ENCODE measurements at places on chromosomes 1 and 21. TPM values are rescaled to one million over a fixed set of nuclear protein-coding genes. Genes with fewer than 3 reads are reported as not detected.

Gene TIAM1
- 6.7 TPM for total RNA-seq

DNA sequence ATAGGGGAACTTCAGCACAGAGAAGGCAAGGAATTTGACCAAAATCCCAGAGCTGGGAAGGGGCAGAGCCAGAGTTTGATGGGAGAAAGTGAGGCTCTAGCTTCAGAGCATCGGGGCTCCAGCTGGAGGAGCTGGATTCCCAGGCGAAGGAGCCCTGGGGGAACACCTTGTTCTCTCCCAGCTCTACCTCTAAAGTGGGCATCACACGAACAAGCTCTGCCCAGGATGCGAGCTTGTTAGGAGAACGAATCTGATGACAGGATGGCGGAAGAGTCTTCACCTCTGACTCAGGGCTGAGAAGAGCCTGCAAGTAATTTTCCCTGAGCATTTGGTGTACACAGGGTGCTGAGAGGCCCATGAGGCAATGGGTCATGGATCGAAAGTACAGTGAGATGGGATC is 22.0 kb downstream of the TNNT2 start:
- no peak for DNase-seq

DNA sequence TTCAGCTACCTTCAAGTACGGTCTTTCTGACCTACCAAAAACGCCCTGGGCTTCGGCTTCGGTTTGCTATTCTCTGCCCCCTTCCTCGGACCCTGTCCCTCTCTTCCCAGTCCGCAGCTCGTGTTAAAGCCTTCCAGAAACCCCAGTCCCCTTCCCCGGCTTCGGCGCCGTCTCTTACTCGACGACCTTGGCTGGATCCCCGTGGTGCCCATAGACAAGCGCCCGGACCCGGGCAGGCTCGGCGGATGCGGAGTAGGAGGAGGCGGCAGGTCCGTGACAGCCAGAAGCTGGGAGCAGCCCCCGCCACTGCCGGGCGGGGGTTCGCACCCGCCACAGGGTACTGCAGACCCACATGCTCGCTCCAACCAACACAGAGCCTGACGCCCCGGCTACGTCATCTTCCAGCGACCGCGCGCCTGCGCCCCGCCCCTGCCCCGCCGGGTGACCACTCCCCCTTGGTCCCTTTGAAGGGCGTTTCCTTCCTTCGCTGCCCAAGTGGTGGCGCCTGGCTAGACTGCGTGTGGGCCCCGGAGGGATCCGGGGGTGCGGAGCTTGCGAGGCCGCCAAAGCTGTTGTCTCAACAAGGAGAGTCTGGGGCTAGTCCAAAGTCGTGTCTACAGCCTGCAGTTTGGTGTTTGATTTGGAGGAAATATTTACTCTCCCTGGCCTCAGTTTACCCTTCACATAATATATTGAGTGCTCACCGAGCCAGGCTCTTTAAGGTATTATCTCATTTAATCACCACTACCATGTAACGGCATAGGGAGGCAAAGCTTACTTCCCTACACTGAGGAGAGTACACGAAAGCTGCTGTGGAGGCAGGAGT is at the start of gene MECR:
Gene MECR, minus strand, starts transcription at position 382 of the 826 bp plus-strand sequence. Its CDS starts 28 bp downstream, at position 354.
- peak; percentile 45 for DNase-seq

Gene MAP1LC3C
- 0.27 TPM for total RNA-seq

Gene LCE1F
- total RNA-seq: not detected

Gene LCE1A
- not detected for total RNA-seq

- no peak for DNase-seq
Observed at GRCh38 chr1:37792943-37793686, 532 bp upstream of the MANEAL start.

Gene INAVA
- total RNA-seq: 292 TPM

DNA sequence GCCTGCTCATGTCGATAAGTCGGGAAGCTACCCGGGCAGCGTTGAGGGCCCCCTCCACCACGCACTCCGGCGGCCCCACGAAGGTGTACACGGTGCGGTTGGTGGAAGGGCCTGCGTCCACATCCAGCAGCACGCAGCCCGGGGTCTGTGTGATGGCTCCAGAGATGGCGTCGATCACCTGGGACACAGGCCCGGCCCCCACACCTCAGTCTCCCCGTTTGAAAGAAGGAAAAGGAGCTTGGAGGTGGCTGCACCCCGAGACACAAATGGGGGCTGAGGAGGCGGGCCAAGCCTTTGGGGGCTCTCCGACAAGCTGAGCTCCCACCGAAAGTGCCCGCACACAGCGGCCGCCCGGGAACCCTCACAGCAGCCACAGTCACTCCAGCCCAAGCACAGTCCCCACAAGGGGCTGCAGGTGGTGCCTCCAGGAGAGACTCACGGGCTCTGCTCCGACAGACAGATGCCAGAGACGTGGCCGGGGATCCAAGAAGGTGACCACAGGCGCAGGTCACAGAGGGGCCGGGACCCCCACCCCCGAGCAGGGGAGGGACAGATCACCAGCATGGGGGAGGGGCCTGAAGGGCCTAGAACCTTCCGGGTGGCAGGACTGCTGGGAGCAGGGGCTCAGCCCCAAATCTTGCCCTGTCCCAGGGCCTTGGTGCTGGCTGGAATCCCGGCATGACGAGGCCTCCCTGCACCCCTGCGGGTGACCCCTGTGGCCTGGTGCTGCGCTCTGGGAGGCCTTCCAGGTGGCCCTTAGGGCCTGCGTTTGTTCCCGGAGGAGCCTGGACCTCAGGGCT is 1.0 kb downstream of the FTCD start:
- no peak for DNase-seq

DNA sequence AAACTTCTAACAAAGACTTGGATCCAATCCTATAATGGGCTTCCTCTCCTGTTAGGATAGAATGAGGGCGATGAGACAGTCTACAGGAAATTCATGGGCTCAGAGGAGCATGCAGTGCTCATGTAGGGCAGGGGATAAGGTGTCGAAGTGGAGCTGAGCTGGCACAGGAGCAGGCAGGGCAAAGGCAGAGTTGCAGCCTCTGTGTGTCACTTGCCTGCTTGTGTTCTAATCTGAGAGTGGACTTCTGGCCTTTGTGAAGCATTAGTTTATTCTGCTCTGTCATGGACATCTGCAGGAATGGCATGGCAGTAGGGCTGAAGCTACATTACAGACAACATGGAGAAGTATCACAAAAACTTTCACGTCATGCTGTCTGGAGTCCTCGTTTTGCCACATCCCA is 32.6 kb downstream of the LHX8 start:
- no peak for DNase-seq

DNA sequence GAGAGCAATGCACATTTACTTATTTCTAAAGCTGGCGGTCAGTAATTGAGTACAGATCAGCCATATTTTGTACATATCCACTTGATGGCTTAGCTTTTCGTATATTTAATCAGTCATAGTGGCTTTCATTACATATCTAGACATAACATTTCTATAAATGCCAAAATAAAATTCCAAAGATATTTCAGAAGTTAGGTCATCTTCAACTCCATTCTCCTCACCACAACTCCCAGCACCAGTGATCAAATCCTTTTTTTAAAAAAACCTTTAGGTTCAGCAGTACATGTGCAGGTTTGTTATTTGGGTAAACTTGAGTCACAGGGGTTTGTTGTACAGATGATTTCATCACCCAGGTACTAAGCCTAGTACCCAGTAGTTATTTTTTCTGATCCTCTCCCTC is 53.9 kb upstream of the GNG4 start:
- no peak for DNase-seq

DNA sequence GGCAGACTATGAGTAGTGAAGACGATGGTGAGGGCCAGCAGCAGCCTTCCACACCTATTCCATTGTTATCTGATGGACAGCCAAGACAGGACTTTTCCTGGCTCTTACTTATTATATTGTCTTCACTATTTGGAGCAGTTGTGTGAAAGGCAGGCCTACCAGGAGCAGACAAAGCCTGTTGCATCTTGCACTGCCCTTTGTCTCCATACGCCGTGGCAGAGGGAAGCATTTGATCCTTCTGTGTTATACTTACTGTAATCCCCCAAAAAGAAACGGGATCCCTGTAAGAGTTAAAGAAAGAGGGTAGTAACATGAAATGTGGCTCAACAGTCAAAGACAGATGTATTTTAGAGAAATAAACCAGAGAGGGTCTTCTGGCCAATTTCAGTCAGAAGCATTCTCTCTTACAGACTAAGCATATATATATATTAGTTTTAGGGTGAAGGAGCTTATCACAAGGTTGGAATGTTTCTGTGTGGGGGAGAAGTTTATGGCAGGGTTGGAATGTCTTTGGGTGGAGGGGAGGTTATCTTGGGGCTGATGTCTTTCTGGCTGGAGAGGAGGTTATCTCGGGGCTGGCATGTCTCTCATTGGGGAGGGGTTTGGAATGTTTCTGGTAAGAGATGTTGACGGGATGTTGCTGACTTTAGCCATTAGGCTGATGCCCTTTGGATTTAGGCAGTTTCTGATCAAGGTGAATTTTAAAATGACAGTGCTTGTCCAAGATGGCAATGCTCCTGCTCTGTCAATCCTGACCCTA is 23.4 kb upstream of the HSD3B1 start:
- DNase-seq: no peak

GRCh38 chr1:223834660-223835263 is 11.0 kb downstream of the TP53BP2 start:
- no peak for DNase-seq

- no peak for DNase-seq
Observed at GRCh38 chr1:95733031-95733430, 499.0 kb downstream of the RWDD3 start.

All from kidney epithelial cell (primary cell).